ENCODE measurements at places on chromosomes 7 and 10.

DNA sequence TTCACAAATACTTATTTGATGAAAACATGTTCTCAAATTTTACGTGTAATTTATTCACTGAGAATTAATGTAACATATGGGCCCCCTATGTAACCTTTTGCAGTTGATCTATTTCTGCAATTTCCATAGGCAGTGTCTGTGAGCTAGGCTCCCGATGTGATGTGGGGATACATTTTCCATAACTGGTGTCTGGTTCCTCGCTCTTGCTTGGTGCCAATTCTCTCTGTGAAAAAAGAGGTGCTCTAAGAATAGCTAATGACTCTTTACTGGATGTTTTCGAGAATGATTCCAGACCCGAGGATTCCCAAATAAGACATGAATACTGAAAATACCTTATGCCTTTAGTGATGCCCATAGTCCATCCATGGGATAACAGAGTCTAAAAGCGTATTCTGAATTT is 286.7 kb upstream of the FZD8 start:
- DNase-seq, result no peak

- peak; percentile 24 for DNase-seq
Observed at GRCh38 chr7:867406-868188, 8.8 kb upstream of the GET4 start.

DNA sequence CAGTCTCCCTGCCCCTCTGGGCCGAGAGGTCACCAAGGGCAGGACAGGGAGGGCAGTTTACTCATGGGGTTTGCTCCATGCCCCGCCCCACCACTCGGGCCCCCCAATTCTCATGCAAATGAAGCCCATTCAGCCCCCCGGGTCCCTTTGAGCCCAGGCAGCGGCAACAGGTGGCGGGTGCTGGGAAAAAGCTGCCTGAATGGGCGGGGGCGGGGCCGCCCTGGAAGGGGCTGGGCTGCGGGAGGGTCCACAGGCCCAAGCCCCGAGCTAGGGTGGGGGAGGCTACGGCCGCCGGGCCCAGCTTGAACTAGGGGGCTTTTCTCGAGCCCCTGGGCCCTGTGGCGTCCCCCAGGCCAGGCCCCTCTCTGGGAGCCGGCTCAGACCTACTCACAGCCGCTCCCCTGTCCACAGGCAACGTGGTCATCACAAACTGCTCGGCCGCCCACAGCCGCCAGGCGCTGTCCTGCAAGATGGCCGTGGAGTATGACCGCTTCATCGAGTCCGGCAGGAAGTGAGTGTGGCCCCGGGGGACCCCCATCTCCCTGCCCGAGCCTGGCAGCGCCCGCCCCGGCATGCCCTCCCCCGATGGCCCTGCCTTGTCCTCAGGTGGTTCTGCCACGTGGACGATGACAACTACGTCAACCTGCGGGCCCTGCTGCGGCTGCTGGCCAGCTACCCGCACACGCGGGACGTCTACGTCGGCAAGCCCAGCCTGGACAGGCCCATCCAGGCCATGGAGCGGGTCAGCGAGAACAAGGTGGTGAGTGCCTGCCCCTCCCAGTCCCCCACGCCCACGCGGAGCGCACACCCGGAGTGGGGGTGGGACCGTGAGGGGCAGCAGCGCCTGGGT is 5.5 kb downstream of the LFNG start:
- no peak for DNase-seq

GRCh38 chr7:88866265-88866863 is 70.8 kb upstream of the TEX47 start:
- no peak for DNase-seq

GRCh38 chr10:62620491-62620890 is 184.0 kb upstream of the ADO start:
- DNase-seq, result peak; percentile 35

DNA sequence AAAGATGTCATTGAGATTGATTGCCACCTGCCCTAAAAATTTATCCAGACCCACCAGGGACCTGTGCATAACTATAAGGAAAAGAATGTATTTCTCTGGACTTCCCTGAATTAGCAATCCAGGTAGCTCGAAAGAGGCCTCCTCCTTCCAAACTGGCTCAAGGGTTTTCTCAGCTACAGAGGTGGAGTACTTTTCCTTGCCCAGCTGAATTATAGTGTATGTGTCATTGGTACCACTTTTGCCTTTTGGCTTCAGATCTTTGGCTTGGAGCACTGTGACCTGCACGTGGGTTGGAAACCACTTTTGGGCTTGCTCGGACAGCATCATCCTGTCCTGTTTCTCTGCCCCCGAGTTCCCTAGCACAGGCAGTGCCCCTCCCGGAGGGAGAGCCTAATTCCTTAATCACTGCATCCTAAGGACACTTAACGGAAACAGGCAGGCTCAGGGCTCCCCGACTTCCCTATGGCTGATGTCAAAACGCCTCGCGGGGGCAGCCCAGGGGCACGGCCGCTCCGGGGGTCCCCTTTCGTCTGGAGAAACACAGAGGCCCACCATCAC is 825 bp downstream of the RAB11FIP2 start:
- peak; percentile 28 for DNase-seq

DNA sequence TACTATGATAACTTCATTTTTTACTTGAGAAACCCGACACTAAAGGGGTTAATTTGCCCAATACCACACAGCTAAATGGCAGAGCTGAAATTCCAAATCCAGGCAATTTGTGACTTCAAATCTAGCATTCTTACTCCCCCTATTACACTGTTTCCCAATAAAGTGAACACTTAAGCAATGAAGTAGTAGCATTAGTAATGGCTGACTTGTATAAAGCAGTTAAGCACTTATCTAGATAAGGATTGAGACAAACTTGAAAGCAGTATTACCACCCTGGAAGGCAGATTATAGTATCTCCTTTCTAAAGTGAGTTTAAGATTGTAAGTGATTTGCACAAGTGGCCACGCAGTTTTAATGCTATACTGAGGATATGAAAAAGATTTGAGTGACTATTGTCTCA is 39.3 kb downstream of the WASL start:
- no peak for DNase-seq

GRCh38 chr7:94060752-94061151 is 56.6 kb upstream of the BET1 start:
- DNase-seq, result no peak

GRCh38 chr7:24936121-24936824 is 43.7 kb downstream of the OSBPL3 start:
- DNase-seq, result no peak

DNA sequence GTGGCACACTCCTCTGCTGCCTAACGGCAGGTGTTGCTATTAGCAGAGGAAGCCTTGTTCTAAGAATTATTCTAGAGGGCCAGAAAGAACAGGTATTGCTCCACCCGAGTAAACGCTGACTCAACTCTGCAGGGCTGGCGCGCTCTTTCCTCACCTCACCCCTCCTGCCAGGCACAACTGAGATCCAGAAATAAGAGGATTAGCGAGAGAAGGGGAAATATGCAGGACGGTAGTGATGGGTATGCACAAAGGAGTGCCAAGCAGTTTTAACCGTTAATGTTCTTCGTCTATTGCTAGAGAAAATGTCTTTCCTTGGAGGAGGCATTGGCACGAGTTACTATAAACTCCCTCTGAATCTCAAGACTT is 369 bp upstream of the SCIN start:
- DNase-seq, result peak; percentile 68

DNA sequence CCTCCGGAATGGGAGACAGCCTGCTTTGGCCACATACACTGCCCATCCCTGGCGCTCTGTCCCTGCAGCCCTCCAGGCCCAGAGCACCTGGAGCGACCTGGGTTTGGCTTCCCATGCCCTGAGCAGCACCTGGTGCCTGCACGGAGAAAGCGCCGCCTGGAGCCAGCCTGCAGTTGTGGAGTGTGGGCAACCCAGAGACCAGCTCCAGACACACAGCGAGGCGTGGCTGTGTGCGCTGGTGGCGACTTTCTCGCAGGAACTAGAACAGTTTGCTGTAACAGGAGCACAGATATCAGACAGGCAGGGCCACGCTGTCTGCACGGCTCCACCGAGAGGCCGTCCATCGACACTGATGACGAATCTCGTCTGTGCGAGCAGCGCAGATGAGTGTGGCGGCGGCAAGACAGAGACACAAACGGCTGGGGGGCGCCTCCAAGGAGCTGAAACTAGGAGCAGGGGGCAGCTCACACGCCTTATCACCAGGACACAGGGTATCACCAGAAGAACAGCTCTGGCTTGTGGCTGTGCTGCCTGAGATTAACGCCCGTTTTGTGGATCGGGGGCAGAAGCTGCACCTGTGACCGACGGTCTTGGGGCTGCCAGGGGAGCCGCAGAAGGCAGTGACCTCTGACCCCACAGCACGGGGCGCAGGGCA is 275.3 kb downstream of the DNAJB6 start:
- no peak for DNase-seq

- DNase-seq, result no peak
Observed at GRCh38 chr10:75211007-75211691, 553 bp downstream of the VDAC2 start.

- no peak for DNase-seq
Observed at GRCh38 chr7:27097686-27098577, 2.1 kb upstream of the HOXA1 start.

GRCh38 chr7:38934051-38934450 is 25.1 kb upstream of the VPS41 start:
- DNase-seq, result no peak

DNA sequence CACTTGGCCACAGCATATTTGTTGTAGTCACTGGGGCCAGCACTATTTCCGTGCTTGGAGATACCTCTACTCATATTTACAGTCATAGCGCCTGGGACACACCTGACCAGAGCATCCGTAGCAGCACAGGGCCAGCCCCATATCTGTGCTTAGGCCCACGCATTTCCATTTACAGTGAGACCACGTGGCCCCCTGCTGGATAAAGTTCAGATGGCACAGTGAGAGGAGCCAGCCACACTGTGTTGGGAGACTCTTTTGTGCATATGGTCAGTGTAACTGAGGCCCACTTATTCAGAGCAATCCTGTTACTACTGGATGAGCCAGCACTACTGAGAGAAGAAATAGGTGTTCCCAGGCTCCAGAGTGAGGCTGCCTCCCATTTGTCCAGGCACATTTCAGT is 455.3 kb downstream of the REEP3 start:
- peak; percentile 65 for DNase-seq

DNA sequence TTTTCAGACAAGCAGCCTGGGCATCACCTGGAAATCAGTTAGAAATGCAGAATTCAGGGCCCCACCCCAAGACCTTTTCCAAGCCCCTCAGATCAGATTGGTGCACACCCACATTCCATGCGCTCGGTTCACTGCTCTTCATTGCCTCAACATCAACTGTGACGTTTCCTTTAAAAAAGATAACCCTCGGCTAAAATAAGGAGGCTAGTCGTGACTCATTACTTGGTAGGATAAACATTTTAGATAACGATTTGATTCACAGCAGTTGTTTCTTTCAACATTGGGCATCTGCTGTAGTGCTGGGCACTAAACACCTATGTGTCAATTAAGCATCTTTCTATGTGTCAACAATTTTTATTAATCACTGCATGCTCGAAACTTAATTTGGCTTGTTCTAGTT is 191.1 kb upstream of the LRGUK start:
- no peak for DNase-seq

GRCh38 chr10:5478694-5479305 is 20.6 kb downstream of the CALML5 start:
- no peak for DNase-seq

- no peak for DNase-seq
Observed at GRCh38 chr10:71789871-71790270, 16.6 kb upstream of the VSIR start.

DNA sequence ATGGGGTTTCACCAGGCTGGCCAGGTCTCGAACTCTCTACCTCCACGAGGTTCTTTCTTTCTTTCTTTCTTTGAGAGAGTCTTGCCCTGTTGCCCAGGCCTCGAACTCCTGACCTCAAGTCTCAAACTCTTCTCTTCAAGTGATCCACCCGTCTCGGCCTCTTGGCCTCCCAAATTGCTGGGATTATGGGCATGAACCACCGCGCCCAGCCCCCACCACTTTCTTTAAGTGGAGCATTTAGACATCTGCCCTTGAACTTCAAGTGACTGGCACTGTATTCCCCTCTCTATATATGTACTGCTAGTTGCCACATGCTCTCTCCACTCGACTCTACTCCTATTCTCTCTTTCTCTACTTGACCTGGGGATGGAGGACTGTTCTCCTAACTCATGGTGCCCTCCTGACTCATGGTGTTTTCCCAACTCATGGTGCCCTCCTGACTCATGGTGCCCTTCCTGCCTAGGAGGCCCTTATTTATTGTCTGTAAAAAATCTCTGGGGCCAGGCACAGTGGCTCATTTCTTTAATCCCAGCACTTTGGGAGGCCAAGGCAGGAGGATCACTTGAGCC is 19.3 kb upstream of the ACHE start:
- no peak for DNase-seq

- DNase-seq, result no peak
Observed at GRCh38 chr7:114647518-114647917, 232.9 kb downstream of the FOXP2 start.

DNA sequence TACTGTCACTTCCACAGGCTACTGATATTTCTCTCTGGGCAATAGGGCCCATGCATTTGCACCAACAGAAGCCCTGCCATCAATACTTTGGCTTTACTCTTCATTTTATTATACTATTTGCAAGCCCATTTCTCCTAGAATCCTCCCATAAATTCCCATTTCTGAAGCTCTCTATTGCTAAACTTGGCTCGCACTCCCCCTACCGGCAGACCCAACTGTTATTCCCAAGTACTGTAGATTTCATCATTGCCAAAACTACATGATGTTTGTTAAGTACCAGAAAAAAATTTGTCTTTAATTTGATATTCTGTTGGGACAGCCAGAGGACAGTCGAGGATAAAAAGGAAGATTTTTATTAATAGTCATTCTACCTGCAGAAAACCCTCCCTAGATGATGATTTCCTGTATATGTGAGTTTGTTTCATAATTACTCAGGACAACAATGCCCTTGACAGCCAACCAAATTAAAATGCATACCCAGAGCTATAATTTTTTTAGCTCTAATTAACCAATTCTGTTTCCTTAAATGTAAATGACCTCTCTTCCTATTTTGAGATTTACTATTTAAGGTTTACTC is 298.6 kb downstream of the REEP3 start:
- DNase-seq, result peak; percentile 67

GRCh38 chr7:46695051-46695708 is 774.1 kb upstream of the IGFBP3 start:
- DNase-seq, result no peak

- DNase-seq, result no peak
Observed at GRCh38 chr10:21649454-21649872, 115.4 kb downstream of the MLLT10 start.

GRCh38 chr7:131467788-131468187 is 88.6 kb downstream of the PODXL start:
- no peak for DNase-seq

- DNase-seq, result no peak
Observed at GRCh38 chr7:77409005-77409738, 7.0 kb downstream of the GSAP start.

- no peak for DNase-seq
Observed at GRCh38 chr7:156494960-156495359, 145.6 kb upstream of the RNF32 start.

GRCh38 chr10:3831608-3832007 is 46.6 kb upstream of the KLF6 start:
- DNase-seq, result no peak

- no peak for DNase-seq
Observed at GRCh38 chr10:29240986-29241660, 47.7 kb upstream of the LYZL1 start.

All from head of caudate nucleus (tissue), 42 donors.